ENCODE measurements at places on chromosomes 3 and 15. TPM values are rescaled to one million over a fixed set of nuclear protein-coding genes. Genes with fewer than 3 reads are reported as not detected.

The CXCR6 gene
- not detected for total RNA-seq

The EPHB3 gene
- 3.1 TPM for total RNA-seq

The UBP1 gene
- 60.9 TPM for total RNA-seq

The ZNF35 gene
- 9.9 TPM for total RNA-seq

The TAGLN3 gene
- total RNA-seq: 0.85 TPM
